Cortex of kidney (tissue), 1 donor: ENCODE measurements at places on chromosomes 12 and 14.

DNA sequence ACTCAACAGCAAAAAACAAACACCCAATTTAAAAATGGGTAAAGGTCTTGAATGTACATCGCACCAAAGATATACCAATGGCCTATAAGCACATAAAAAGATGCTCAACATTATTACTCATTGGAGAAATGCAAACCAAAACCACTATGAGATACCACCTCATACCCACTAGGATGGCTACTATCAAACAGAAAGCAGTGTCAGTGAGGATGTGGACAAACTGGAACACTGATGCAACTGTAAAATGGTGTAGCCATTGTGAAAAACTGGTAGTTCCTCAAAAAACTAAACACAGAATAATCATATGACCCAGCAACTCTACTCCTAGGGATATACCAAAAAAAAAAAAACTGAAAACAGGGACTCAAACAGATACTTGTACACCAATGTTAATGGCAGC is 49.3 kb downstream of the CDK17 start:
- no peak for DNase-seq

- no peak for DNase-seq
Measured at GRCh38 chr12:48000878-48001504, 3.3 kb downstream of the COL2A1 start.

DNA sequence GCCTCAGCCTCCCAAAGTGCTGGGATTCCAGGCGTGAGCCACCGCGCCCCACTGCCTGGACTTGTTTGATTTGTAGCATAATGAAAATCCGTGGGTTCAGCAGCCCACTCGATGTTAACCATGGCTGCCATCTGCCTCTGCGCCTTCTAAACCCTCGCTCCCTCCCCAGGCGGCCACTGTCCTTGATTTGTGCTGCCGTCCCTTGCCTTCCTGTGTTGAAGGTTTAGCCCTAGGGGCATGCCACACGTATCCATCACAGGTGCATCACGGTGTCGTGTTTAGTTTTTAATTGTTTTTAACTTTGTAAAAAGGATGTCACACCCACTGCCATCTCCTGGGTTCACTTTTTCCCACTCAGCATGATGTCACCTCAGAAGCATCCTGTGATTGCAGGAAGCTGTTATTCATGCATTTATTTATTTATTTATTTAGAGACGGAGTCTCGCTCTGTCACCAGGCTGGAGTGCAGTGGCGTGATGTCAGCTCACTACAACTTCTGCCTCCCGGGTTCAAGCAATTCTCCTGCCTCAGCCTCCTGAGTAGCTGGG is 24.5 kb upstream of the ULK1 start:
- no peak for DNase-seq

DNA sequence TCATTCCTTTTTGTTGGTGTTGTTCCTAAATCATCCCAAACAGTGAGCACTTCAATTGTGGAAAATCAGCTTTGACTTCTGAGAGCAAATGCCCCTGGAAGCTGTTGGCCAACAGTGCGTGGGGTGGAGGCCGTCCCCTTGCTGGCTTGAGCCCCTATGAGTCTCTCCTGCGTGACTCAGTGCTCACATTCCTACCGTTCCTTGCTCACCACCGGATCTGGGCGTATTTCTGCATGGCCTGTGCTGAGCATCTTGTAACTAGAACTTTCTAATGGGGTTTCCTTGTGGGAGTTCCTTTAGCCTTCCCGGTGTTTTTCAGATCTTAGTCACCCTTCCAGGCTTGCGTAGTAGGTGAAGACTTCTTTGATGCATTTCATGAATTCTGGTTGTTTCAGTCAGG is 14.7 kb downstream of the SERPINA1 start:
- no peak for DNase-seq

DNA sequence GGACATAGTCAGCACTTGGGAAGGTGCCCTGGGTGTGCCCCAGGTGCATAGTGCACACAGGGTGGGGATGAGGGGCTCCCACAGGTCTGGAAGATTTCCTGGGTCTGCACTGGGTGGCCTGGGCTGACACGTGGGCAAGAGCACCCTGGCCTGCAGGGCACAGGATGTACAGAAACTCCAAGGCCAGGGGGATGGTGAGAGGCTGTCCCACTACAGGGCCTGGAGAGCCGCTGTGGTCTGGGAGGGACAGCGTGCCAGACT is 35.8 kb upstream of the PPP1R13B start:
- DNase-seq = no peak

- no peak for DNase-seq
Measured at GRCh38 chr14:76168531-76168930, 16.8 kb downstream of the GPATCH2L start.

DNA sequence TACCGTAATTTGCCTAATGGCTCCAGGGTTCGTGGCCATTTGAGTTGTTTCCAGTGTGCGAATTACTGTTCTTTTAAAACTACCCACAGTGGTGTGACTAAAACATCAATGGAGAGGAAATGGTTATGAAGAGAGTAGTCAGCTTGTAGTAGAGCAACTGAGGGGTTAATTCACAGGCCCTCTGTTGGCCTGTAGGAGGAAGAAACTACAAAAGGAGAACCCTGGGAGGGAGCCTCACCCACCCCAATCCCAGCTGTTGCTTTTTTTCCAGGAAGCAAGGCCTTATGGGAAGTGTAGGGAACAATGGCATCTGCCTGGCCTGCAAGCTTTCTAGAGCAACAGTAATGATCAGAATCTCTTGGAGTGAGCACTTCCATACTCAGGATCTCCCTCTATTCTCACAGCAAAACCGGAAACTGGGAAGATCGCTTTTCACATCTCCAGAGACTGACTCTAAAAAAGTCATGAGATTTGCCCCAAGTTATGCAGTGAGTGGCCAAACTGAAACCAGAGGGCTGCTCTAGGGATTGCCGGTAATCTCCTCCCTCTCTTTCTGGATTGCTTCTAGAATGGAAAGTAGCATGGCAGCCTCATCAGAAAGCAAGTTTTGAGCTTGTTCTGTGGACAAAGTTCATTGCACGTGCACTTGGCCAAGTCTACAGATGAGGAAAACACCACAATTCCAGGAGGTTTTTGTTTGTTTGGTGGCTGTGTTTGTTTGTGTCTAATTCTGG is 125.3 kb upstream of the PWP1 start:
- DNase-seq = no peak

- DNase-seq = no peak
Measured at GRCh38 chr12:1792406-1792805, 28.0 kb upstream of the LRTM2 start.

- DNase-seq = no peak
Measured at GRCh38 chr14:90266441-90267154, 10.2 kb downstream of the PSMC1 start.

GRCh38 chr14:88129306-88130056 is 124.5 kb downstream of the GPR65 start:
- DNase-seq = no peak

- no peak for DNase-seq
Measured at GRCh38 chr12:4448943-4449850, 3.6 kb upstream of the FGF6 start.

DNA sequence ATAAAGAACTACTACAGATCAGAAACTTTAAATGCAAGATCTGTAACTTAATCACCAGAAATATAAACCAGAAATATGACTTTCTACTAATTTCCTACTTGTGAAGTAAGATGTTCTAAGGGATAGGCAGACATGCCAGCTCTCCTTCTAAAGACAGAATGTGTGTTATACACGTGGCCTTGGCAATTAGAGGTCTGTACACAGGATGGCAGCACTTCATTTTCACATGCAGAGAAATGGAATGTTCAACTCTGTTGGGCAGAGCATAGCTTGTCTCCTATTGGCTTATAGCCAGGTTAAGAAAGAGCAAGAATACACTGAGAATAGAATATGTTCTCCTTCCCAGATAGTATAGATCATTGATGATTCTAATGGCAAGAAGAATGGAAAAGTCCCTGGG is 403.8 kb downstream of the DAD1 start:
- DNase-seq = no peak

DNA sequence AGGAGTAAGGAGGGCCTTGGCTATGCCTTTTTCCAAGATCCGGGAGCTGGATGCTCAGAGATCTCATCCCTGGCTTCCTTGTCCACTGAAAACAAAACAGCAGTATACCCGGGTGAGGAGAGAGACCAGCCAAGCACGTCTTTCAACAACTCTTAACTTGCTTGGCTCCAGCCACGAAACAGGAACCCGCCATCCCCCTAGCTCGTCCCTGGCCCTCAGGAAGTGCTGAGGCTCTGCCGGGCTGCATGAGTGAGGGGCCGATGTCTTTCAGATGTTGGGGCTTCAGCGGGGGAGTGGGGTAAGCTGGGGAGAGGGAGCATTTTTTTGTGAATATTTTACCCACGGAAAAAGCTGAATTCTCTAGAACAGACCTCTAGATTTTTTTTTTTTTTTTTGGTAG is 231.1 kb downstream of the CACNA1C start:
- no peak for DNase-seq

DNA sequence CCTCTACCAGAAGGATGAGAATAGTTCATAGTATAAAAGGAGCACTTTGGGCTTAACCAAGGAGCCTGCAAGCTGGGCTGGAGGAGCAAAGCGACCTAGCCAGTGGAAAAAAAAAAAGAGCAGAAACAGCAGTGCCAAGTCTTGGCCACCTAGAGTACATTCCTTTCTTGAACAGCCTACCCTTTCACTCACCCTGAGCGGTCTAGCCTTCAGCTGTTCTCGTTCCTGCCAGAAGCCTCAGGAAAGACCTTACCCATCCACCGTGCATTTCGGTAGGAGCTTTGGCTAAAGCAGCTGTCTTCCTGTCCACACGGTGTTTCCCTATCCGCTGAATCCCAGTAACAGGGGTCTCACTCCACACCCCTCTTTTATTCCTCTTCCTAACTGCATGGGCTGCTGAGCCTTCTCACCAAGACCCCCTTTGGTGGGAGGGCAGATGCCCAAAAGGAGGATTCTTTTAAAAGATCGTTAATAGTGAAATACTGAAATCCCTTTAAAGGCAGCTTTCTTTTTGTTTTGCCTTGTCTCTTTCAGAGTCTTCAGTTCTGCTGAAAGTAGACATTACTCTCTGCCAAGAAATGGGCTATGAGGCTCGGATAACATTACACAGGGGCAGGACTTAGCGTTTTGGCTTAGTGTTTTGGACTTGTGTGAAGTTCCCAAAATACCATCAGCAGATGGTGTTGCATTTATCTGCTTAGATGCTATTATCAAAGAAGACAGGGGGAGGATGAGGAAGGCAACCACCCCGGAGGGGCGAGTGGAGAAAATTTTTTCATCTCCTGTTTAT is 88.5 kb upstream of the METAP2 start:
- no peak for DNase-seq

GRCh38 chr14:74685056-74685455 is 27.8 kb downstream of the AREL1 start:
- DNase-seq = no peak

GRCh38 chr12:24759155-24759554 is 189.7 kb downstream of the BCAT1 start:
- no peak for DNase-seq

- no peak for DNase-seq
Measured at GRCh38 chr12:128068211-128068610, 198.8 kb upstream of the TMEM132C start.

- no peak for DNase-seq
Measured at GRCh38 chr14:23478109-23478759, 8.7 kb downstream of the NGDN start.

- DNase-seq = no peak
Measured at GRCh38 chr12:21825886-21826617, 51.5 kb upstream of the KCNJ8 start.

- no peak for DNase-seq
Measured at GRCh38 chr14:34785223-34786006, 71.0 kb upstream of the CFL2 start.

GRCh38 chr14:69395929-69396328 is 2.2 kb downstream of the ERH start:
- DNase-seq = no peak

DNA sequence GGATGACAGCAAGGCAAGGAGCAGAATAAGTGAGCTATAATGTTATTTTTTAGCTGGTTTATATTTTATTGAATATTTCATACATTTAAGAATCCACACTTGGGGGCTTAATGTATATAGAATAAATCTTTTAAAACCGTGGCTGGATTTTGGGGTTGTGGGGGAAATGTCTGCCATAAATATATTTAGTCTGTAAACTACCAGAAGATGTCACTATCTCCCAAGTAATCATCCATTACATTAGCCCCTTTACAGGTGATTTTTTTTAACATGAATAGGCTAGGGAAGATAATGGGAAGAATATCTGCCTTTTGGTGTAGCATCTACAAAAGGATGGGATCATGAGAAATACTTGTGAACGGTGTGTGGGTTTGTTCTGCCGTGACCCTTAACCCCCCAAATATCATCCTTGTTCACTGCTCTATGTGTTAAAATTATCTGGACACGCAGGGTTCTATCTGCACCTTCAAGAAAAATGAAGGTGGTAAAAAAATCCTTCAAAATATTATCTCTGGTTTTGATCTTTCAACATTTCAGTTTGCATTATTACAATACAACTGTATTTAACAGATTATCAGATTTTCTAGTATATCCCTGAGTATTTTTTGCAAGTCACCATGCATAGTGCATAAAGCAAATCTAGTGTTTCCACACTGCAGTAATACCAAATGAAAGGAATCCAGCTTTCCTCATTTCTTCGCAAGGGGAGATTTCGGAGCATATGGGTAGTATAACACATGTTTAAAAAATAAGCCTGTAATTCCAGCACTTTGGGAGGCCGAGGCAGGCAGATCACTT is 8.0 kb upstream of the SLC17A8 start:
- DNase-seq = no peak

DNA sequence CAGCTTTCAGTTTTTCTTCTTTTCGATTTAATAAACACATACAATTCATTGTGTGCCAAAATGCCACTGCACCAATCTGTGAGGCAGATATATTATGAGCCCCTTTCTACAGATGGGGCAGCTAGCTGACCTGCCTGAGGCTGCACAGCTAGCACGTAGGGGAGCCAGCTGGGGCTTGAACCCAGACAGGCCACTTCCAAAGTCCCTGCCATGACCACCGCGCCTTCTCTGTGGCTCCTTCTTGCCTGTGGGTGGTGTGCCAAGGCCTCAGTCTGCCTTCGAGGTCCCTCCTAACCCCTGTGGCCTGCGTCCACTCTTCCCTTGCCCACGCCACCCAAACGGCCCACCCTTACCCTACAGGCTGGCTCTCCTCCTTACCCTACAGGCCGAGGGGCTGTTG is 16.2 kb downstream of the FAM222A start:
- no peak for DNase-seq
